CD4-positive, alpha-beta T cell treated with Interleukin-4 for 1 hour (primary cell): ENCODE measurements at places on chromosomes 11 and 22.

- no peak for DNase-seq
These were observed 48.6 kb downstream of the GAB4 start for GRCh38 chr22:16959345-16959930.

DNA sequence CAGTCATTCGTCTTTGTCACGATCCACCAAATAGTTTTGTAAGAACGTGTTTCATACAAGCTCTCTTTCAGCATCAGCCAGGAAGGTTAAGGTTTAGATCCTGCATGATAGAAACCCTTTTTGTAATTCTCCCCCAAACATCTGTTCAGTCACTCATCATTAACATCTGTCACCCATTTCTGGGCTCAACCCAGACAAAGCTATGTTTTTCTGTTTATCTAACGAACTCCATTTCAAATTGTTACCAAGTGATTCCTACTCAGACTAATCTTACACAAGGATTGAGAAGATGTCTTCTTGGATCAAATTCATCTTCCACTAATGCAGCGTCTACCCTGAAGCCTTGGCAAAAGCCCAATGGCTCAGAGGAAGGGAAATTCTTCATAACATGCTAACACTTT lies 58.8 kb downstream of the FZD4 start:
- no peak for DNase-seq

DNA sequence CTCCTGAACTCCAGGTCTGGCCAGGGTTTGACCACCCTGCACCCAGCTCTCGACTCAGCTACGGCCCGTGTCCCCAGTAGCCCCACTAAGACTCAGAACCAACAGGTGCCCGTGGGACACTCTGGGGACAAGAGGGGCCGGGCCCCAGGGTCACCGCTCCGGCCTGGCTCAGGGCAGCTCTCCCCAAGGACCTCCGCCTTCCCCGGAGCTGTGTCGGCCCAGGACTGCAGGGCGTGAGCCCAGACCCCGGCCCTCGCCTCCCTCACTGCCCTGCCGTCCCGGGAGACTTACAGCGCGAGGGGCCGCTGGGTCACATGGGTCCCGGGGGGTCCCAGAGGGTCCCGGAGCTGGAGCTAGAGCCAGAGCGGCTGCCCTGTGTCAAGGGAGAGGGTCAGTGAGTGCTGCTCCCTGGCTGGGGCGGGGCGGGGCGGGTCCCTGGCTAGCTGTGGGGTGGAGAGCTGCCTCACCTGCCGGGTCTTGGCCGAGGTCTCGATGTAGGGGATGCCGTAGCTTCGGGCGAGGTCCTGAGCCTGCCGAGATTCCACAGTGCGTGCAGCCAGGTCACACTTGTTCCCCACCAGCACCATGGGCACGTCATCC lies 2.3 kb downstream of the HRAS start:
- no peak for DNase-seq

DNA sequence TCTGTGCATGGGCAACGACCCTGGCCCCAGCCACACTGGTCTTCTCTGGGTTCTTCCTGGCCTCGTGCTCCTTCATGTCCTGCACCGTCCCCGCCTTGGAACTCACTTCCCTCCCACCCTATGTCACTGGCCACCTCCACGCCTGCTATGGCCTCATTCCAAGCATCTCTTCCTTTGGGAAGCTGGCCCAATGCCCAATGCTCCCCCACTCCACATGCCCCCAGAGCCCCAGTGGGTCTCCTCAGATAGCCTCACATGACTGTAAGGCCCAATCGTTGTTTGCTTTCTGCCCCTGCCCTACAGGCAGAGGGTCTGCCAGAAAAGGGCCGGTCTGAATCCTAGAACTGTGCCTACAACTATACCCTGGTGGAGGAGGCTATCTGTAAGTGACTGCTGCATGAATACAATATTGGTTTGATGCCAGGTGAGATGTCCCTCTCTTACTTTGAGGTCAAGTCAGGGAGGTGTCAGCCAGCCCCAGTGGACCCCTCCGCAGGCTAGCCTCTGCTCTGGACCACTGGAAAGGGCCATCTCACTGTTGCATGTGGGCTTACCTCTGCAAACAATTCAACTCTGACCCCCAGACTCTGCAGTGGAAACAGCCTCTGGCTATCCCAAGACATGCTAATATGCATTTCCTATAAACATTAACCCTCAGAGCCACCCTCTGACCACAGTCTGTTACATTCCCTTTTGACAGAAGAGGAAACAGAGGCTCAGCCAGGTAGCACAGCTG lies 2.1 kb upstream of the GNAZ start:
- no peak for DNase-seq

DNA sequence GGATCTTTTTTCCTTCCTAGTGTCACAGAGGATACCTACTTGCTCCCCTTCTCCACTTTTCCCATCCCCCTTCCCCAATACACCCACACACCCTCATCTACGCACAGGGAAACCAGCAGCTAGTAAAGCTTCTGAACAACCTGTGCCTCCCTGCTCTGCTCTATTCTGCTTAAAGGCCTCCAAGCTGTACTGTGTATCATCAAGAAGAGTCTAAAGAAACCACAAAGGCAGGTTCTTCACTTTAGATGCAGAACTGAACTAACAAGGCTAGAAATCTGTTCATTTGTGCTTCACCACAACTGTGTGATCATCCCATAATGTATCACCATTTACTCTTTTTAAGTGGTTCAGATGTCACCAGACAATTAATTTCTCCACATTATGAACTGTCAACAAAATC lies 132.5 kb downstream of the SGSM3 start:
- no peak for DNase-seq

- no peak for DNase-seq
These were observed 79.7 kb upstream of the CSNK2A3 start for GRCh38 chr11:11432621-11433319.

GRCh38 chr11:133842730-133843129 lies 2.6 kb downstream of the SPATA19 start:
- no peak for DNase-seq

GRCh38 chr11:46387919-46388618 lies 3.5 kb downstream of the CHRM4 start:
- DNase-seq, result no peak

DNA sequence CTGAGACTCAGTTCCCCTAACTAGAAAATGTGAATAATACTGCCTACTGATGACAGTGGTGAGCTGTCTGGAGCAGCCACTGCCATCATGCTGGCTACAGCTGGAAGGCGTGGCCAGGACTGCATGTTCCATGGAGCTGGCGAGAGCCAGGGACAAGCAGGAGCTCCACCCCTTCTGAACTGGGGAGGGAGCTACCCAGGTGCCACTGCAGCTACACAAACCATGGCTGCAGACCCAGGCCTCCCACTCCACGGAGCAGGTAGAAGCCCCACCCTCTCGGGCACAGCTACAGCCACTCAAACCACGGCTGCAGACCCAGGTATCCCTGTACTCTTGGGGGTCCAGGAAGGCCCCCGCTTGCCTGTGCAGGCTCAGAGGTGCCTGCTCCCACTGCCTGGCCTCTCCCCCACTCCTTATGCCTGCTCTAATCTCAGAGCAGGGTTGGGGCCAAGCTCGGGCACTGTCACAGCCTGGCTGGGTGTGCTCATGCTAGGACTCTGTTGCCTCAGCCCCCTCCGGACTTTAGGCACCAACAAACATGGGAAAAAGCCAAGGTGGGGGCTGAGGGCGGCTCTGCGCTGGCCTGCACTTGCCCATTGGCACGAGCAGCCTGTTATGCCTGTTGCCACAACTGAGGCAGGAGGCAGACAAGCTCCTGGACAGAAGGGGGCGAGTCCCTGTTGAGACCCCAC lies 51.7 kb downstream of the RAB30 start:
- DNase-seq, result no peak

DNA sequence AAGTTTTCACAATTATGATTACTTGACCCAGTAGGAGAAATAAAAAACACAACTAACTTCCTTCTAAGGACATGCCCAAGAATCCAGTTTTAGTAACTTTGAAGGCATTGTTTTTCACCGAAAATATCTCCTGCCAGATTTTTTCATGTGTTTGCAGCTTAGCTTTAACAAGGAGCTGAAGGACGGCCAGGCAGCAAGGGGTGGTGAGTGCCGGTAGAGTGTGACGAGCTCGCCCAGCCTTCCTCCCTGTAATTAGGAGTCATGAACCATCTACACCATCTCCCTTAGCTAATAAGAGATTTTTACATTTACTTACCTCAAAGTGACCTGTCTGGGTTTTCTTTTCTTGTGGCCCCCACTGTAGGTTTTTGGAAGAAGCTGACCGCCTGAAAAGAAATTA lies 72.0 kb downstream of the BMAL1 start:
- no peak for DNase-seq

- DNase-seq, result no peak
These were observed 193.8 kb downstream of the DBX1 start for GRCh38 chr11:19966441-19966840.

DNA sequence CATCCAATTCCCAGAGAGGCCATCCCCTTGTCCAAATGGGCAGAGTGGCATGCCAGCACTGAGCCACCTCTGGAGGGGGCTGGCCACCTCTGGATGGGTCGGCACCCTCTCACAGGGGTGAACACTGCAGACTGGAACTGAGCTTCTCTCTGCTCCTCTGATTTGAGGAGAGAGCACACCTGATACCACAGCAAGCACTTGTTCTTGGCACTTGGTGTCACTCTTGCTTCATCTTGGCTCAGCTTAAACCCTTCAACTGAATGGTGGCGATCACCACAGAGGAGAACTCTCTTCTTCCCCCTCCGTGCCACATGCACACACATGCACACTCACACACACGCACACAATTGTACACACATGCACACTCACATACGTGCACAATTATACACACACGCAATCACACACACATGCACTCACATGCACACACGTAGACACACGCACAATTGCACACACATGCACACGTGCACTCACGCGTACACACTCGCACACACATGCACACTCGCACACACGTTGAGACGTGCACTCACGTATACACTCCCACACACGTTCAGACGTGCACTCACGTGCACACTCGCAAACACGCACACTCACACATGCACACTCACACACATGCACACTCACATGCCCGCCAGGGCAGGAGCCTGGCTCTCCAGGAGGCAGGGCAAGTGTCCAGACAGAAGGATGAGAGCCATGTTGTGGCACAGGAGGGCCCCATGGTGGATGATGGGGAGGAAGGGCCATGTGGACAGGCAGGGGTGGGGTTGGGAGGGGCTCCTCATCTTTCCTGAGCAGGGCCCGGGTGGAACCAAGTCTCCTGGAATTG lies 23.4 kb downstream of the OVOL1 start:
- DNase-seq, result peak; percentile 25

DNA sequence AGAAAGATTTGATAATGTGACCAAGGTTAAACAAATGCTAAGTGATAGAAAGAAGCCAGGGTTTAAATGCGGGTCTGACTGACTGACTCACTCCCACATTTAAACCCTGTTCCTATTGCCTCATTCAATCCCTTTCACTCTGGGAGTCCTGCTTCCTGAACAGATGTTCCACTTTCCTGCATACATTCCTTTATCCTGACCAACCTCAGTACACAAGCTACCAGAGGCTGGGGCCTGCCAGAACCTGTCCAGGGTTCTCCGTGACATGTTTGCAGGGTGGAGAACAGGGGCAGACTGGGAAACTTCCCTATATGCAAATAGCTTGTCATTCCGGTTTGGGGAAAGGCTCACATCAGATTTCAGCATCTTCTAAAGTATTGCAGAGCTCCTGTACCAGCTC lies 3.0 kb upstream of the ANKK1 start:
- no peak for DNase-seq

- DNase-seq, result peak; percentile 48
These were observed 96.2 kb downstream of the PDHX start for GRCh38 chr11:35012467-35013191.

DNA sequence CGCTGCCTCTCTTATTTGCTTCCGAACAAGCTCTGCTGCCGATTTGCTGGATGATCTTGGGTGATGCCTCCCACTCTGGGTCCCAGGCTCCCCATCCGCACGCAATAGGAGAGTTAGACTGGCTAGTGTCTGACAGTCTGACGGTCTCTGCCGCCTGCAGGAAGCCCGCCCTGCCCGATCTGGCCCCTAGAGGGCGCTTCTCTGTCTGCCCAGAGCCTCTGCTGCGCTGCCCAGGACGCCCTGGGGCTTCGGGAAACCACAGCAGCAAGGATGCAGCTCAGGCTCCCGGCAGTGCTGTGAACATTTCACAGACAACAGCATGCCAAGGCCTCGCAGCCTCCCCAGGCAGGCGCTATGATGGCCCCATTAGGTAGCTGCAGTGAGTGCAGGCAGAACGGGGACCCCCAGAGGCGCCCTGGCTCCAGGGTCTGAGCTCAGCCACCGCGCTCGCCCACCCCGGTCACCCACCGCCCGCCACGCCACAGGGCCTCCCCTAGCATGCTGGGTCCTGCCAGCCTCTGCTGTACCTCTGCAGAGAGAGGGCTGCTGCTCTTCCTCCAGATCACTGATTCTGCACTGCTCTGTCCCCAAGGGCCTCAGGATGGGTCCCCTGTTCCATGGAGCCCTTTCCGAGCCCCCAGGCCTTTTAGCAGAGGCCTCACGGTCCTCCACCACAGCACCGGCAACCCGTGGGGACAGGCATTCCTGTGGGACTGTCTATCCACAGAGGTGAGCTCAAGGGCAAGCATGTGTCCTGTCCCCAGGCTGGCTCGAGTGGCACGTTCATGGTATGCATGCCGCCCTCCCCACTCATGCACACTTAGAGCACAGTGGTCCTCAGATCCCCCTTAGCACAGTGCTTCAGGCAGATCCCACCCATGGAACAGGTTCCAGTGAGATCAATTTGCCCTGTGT lies 4.3 kb upstream of the BAIAP2L2 start:
- peak; percentile 74 for DNase-seq

DNA sequence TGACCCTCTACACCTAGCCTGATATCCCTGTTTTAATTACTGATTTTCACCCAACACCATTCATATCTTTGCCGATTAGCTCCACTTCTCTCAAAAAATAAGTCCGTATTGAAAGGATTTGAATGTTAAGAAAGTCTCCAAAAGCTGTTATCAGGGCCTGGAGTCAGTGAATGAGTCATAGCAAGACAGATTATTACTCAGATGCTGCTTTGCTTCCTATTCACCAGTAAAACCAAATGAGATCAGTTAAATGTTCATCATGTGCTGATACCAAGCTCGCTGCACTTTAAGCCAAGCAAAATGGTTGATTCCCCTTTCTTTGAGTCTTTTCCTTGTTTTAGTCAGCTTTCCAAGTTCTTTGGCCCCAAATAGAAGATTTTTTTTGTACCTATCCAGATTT lies 228.4 kb downstream of the FAT3 start:
- no peak for DNase-seq

GRCh38 chr11:64123679-64124078 lies 42.2 kb downstream of the MACROD1 start:
- no peak for DNase-seq

DNA sequence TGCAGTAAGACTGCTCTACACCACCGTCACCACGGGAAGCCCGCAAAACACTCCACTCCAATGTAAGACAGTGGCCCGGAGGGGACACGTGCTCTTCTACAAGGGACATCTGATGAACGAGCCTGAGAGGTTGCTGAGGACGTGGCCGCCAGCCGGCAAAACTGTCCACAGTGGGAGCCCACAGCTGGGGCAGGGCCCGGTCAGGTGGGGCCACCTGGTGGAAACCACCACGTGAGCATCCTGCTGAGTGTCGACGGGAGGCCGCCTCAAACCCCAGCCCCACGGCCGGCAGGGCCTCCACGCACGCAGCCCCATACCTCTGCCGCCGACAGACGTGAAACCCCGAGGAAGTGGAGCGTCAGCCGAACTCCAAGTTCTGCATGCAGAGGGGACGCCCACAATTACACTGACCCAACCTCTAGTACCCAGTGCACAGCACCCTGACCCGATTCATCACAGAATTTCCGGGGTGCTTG lies 42.6 kb downstream of the BRD1 start:
- no peak for DNase-seq

- no peak for DNase-seq
These were observed 2.9 kb downstream of the SMARCB1 start for GRCh38 chr22:23789638-23790037.

- DNase-seq, result no peak
These were observed 4.0 kb downstream of the NPAT start for GRCh38 chr11:108218455-108218854.
